ENCODE measurements at places on chromosomes 7 and 10. TPM values are rescaled to one million over a fixed set of nuclear protein-coding genes. Genes with fewer than 3 reads are reported as not detected.
A peak's percentile ranks its signal among the peaks of the same experiment; 100 is the strongest.

Gene UTF1
- total RNA-seq: not detected

- no peaks in the 10 kb centered on the region for H3K27me3 ChIP-seq
- no peaks in the 10 kb centered on the region for H3K36me3 ChIP-seq
- H3K27ac ChIP-seq: no peak overlapping the region
Measured at GRCh38 chr10:81403451-81403850, 471.5 kb upstream of the NRG3 start.

Gene HOXA7
- not detected for total RNA-seq

- no peak overlapping the region for H3K4me3 ChIP-seq
- DNase-seq: no peak
- no peak overlapping the region for H3K27ac ChIP-seq
- no peaks in the 10 kb centered on the region for H3K27me3 ChIP-seq
Measured at GRCh38 chr10:75449382-75450074, 18.1 kb downstream of the LRMDA start.

Gene TMEM139
- total RNA-seq: 1.7 TPM

Gene NXPH1
- total RNA-seq: not detected

GRCh38 chr10:33112831-33113455, 154.9 kb upstream of the ITGB1 start:
- H3K27me3 ChIP-seq: peaks cover 6% of the 10 kb centered on the region
- H3K4me3 ChIP-seq: no peak overlapping the region
- H3K36me3 ChIP-seq: no peaks in the 10 kb centered on the region
- H3K4me1 ChIP-seq: peaks cover 77% of the 10 kb centered on the region
- no peak for DNase-seq

GRCh38 chr10:27816320-27816719, 70.7 kb upstream of the MKX start:
- H3K4me3 ChIP-seq: no peak overlapping the region
- no peaks in the 10 kb centered on the region for H3K27me3 ChIP-seq
- H3K27ac ChIP-seq: no peak overlapping the region
- DNase-seq: no peak

Gene HKDC1
- 2.7 TPM for total RNA-seq

Gene ANKRD22
- total RNA-seq: not detected

GRCh38 chr7:133778472-133778871, 348.7 kb upstream of the LRGUK start:
- no peak overlapping the region for H3K27ac ChIP-seq
- DNase-seq: no peak
- peaks cover 12% of the 10 kb centered on the region for H3K36me3 ChIP-seq
- no peaks in the 10 kb centered on the region for H3K27me3 ChIP-seq
- peaks cover 12% of the 10 kb centered on the region for H3K4me1 ChIP-seq

DNA sequence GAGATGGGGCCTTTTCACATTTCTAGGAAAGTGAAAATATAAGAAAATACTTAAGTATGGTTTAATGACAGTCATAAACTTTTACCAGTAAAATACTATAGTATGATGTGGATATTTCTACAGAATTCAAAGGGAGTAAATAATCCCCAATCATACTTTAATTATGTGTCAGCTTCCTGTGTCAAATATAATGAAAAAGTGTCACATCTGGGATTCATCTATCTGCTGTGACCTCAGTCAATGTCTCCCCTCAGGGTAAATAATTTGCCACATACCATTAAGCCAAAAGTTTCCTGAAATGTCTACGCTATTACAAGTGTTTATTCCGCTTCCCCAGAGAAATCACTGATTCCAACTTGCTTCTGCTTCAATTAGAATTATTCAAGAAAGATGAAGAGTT, 110.5 kb downstream of the ITGA8 start:
- no peaks in the 10 kb centered on the region for H3K36me3 ChIP-seq
- no peak overlapping the region for H3K27ac ChIP-seq
- peaks cover 4% of the 10 kb centered on the region for H3K27me3 ChIP-seq
- H3K4me3 ChIP-seq: no peak overlapping the region
- no peak for DNase-seq

- H3K27me3 ChIP-seq: peaks cover 30% of the 10 kb centered on the region
- H3K4me3 ChIP-seq: no peak overlapping the region
- DNase-seq: no peak
- H3K27ac ChIP-seq: no peak overlapping the region
- no peaks in the 10 kb centered on the region for H3K36me3 ChIP-seq
Measured at GRCh38 chr7:54933643-54934042, 85.2 kb upstream of the EGFR start.

Gene TFAM
- 52.8 TPM for total RNA-seq

- DNase-seq: no peak
- H3K27me3 ChIP-seq: no peaks in the 10 kb centered on the region
- peaks cover 58% of the 10 kb centered on the region for H3K4me1 ChIP-seq
- peak overlapping the region; percentile 13 for H3K27ac ChIP-seq
Measured at GRCh38 chr10:31000867-31001266, 30.8 kb downstream of the ZNF438 start.

GRCh38 chr10:60870416-60870728, 73.6 kb downstream of the RHOBTB1 start:
- peaks cover 2% of the 10 kb centered on the region for H3K27me3 ChIP-seq
- no peak overlapping the region for H3K27ac ChIP-seq
- no peak for DNase-seq

Gene NPSR1
- not detected for total RNA-seq

Gene NUTM2D
- total RNA-seq: 2.3 TPM

Gene DGKB
- total RNA-seq: not detected

DNA sequence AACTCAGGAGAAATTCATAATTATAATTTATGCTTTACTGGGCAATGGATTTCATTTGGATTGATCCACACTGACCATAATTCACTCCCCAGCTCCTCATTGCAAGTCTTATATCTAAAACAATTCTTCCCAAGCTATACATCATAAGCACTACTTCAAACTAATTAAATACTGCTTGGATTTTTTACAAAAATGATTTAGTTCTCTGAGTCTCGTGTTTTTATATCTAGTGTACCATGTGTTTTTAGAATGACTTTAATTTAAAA, 443.8 kb downstream of the GPAM start:
- no peaks in the 10 kb centered on the region for H3K36me3 ChIP-seq
- no peak overlapping the region for H3K4me3 ChIP-seq
- H3K4me1 ChIP-seq: no peaks in the 10 kb centered on the region

GRCh38 chr7:33243319-33243881, 114.0 kb downstream of the BBS9 start:
- H3K4me3 ChIP-seq: no peak overlapping the region
- no peaks in the 10 kb centered on the region for H3K36me3 ChIP-seq
- H3K27me3 ChIP-seq: no peaks in the 10 kb centered on the region
- no peak overlapping the region for H3K27ac ChIP-seq
- no peaks in the 10 kb centered on the region for H3K4me1 ChIP-seq

DNA sequence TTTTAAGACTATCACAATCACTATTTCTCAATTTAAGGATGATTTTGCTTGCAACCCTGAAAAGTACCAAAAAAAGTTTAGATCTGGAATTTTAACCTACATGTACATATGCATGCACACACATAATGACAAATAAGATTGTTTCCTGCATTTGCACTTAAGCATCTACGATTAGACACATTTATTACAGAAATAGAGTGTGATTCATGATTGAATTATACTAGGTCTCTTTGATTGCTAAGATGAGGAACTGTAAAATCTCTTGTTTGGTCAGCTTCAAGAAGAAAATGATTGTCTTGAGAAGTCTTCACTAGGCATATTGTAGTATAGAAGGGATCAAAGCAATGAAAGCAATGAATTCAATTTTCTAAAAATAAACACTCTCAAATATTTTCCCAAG, 185.9 kb upstream of the AGR3 start:
- no peaks in the 10 kb centered on the region for H3K36me3 ChIP-seq
- no peaks in the 10 kb centered on the region for H3K27me3 ChIP-seq
- H3K27ac ChIP-seq: no peak overlapping the region
- no peak for DNase-seq

Gene SBDS
- total RNA-seq: 49.1 TPM

- no peaks in the 10 kb centered on the region for H3K4me1 ChIP-seq
- no peaks in the 10 kb centered on the region for H3K27me3 ChIP-seq
- no peak overlapping the region for H3K4me3 ChIP-seq
- H3K27ac ChIP-seq: no peak overlapping the region
- H3K36me3 ChIP-seq: no peaks in the 10 kb centered on the region
- DNase-seq: no peak
Measured at GRCh38 chr7:79868010-79868409, 266.6 kb upstream of the GNAI1 start.

Gene VWA2
- not detected for total RNA-seq

DNA sequence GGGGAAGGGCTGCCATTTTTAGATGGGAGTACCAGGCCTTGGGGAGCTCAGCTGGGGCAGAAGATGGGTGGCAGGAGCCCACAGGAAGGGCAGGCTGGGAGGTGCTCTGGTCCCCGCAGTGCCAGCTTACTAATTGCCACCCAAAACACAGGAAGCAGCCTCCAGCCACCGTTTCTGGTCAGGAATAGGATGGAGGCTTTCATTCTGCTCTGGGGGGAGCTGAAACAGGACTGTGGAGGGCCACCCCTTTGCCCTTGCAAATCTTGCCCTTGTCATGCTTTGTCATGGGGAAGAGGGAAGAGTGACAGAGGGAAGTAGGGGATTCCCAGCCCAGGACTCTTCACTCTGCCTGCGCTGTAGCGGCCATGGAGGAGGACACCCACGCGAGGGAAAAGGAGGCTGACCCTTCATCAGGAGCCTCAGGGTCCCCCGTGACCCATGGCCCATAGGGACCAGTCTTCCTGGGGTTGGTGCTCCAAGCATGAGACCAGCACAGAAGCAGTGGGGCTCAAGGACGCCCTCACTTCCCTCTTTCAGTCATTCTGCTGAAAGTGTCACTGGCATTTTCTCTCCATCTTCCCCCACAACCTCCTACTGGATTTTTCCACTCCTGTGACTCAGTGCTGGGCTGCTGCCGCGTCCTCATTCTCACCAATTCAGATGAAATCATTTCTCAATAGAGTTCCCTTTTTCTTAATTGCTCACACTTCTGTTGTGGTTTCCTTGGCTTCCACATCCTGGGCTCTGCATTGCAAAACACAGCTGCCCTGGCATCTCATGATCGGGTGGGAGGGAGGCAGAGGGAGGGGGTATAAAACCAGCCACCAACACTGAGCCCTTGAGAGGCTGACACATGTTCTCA, 61.9 kb downstream of the MKI67 start:
- H3K4me3 ChIP-seq: peak overlapping the region; percentile 42
- peaks cover 55% of the 10 kb centered on the region for H3K4me1 ChIP-seq
- peak; percentile 78 for DNase-seq
- H3K36me3 ChIP-seq: peaks cover 32% of the 10 kb centered on the region
- H3K27me3 ChIP-seq: no peaks in the 10 kb centered on the region
- peak overlapping the region; percentile 82 for H3K27ac ChIP-seq

DNA sequence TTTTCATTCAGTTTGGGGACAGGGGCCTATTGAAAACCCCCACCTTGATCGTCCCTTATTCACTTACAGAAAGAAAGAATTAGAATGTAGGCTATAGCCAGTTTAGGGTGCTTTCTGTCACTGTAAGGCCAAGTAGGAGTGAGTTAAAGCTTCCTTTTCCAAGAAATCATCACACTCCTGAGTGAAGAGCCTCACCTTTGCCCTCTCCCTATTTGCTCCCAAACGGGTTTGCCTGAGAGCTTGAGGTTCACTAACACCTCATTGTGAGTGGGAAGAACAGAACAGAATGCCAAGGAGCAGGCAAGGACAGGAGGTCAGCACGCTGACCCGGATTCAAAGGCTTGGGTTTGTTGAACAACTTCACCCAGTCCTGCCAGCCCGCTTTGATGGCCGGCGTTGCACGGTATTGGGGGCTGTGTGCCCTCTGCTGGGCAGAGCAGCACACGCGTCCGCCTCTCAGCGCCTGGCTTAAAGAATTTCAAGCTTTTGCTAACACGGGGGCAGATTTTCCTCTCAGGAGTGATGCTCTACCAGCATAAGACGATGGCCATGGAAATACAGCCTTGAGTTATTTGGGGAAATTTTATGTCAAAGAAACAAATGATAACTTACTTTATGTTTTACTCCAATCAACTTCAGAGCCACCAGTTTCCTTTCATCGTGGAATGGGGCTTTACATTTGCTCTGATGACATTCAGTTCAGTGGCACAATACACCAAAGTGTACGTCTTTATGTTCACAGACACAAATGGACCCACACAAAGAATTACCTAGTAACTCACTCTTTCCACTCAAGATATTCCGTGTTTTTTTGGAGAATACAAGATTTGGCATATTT, 470.0 kb downstream of the SUGCT start:
- peaks cover 9% of the 10 kb centered on the region for H3K4me1 ChIP-seq
- DNase-seq: no peak
- H3K27ac ChIP-seq: no peak overlapping the region
- H3K36me3 ChIP-seq: no peaks in the 10 kb centered on the region
- H3K27me3 ChIP-seq: no peaks in the 10 kb centered on the region

- no peak overlapping the region for H3K4me3 ChIP-seq
- H3K4me1 ChIP-seq: peaks cover 3% of the 10 kb centered on the region
- no peaks in the 10 kb centered on the region for H3K36me3 ChIP-seq
- no peak for DNase-seq
Measured at GRCh38 chr10:88545359-88545758, 37.8 kb downstream of the RNLS start.

DNA sequence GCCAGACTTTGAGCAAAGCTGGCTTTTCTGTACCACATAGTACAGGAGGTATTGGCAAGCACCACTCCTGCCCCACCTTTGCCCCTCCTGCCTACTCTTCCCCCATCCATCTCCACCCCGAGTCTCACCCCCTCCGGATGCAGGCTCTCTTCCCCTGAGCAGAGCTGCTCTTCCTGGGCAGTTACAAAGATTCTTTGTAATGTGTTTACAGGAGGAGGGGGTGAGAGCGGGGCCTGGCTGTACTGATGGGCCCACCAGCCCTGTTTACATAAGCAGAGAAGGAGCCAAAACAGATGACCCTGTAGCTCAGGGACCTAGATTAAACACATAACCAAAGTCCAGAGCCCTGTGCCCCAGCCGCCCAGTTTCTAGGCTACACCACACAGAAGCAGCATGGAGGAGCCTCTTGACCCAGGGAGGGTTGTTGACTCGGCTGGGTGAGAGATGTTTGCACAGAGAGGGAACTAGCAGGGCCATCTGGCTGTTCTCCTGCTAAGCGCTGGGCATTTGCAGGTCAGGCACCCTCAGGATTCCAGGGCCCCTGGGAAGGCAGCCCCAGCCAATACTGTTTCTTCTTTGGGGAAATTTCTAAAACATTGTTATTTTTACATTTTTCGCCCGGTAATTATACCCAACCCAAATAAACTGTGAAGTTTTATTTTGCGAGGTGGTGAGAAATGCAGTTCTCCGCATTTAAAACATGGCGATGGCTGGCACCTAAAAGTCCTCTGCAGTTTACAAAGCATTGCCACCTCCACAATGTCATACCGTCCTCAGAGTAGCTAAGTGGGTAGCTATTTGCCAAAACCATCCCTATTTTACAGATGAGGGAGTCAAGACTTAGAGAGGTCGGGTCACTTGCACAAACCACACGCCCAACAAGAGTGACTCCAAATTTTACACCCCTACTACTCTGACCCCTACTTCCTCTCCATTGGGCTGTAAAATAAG, 11.4 kb upstream of the ZKSCAN1 start:
- no peak for DNase-seq
- H3K27ac ChIP-seq: no peak overlapping the region
- H3K4me1 ChIP-seq: no peaks in the 10 kb centered on the region
- no peak overlapping the region for H3K4me3 ChIP-seq
- H3K27me3 ChIP-seq: peaks cover 3% of the 10 kb centered on the region
- no peaks in the 10 kb centered on the region for H3K36me3 ChIP-seq

Measured in activated CD8-positive, alpha-beta memory T cell treated with anti-CD3 and anti-CD28 coated beads, Interleukin-2, amount 10 ng/mL, durations not matched to agents 7 days and 5 days (primary cell).